ENCODE measurements at places on chromosomes 7 and 10.

GRCh38 chr7:47503281-47503680 is 78.6 kb downstream of the TNS3 start:
- H3K27me3 ChIP-seq, result no peaks in the 10 kb centered on the region
- no peak overlapping the region for H3K4me3 ChIP-seq
- no peaks in the 10 kb centered on the region for H3K4me1 ChIP-seq
- DNase-seq, result no peak
- no peak overlapping the region for H3K27ac ChIP-seq
- no peaks in the 10 kb centered on the region for H3K36me3 ChIP-seq

GRCh38 chr7:91957823-91958222 is 17.2 kb downstream of the AKAP9 start:
- H3K27ac ChIP-seq, result no peak overlapping the region
- no peak for DNase-seq
- no peaks in the 10 kb centered on the region for H3K27me3 ChIP-seq
- H3K36me3 ChIP-seq, result peaks cover 3% of the 10 kb centered on the region
- H3K4me3 ChIP-seq, result no peak overlapping the region

DNA sequence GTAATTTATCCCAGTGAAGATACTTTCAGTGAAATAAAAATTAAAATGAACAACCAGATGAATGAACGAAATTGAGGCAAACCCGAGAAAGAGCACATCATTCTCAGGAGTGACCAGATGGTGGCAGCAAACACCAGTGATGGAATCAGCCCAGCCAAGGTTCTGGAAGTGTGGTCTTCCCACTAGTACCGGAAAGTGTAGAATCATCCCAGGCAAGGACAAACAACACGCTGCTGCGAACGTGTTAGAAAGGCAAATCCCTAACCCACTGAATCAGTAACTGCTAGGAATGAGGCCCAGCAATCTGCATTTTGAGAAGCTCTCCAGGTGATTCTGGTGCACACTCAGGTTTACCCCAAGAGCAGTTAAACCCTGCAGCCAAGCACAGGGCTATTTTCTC is 15.5 kb upstream of the SLC18A3 start:
- no peak overlapping the region for H3K27ac ChIP-seq
- H3K27me3 ChIP-seq, result peaks cover 52% of the 10 kb centered on the region
- H3K36me3 ChIP-seq, result no peaks in the 10 kb centered on the region
- no peak for DNase-seq

DNA sequence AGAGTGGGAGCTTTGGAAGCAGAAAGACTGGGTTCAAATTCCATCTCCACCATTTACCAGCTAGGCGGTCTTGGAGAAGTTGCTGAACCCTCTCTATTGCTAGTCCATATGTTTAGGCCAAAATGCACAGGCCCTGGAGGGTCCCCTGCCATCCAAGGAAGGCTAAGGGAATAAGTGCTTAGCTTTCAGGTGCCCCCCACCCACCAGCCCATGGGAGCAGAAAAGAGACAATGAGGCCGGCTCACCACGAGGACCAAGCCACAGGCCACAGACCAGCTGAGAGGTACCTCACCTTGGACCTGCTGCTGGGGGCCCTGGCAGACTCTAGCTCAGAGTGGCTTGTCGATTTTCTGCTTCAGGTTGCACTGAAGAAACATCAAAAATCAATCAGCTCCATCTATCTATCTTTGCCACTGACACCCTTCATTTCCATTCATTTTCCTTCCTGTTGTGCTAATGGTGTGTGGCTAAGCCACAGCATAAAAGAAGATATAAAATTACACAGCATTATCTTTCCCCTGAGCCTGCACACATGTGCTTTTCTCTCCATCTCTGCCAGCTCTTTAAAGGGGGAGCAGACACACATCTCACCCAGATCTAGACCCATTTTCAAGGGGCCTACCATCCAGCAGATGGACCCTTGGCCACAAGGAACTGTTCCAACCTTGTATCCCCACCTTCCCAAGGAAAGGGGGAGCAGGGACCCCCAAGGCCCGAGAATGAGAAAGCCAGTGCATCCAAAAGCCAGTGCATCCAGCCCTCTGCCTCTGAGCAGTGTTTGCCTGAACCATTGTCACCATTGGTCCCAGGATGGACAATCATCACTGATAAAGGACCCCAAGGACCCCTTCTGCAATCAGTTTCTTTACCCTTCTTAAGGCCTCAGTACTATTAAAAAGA is 65.4 kb downstream of the GRID1 start:
- H3K27me3 ChIP-seq, result peaks cover 47% of the 10 kb centered on the region
- H3K4me1 ChIP-seq, result no peaks in the 10 kb centered on the region
- H3K36me3 ChIP-seq, result no peaks in the 10 kb centered on the region
- DNase-seq, result no peak
- no peak overlapping the region for H3K27ac ChIP-seq

DNA sequence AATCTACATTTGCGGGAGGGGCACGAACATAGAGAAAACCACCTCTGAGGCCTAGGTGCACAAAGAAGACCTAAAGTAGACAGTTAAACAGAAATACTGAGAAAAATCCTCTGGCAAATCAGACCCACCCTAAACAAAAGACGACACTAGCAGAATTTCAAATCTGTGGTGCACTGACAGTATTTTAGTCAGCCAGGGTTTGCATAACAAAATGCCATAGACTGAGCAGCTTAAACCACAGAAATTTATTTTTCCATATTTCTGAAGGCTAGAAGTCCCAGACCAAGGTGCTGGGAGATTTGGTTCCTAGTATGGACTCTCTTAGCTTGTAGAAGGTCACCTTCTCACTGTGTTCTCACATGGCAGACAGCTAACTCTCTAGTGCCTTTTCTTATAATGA is 26.3 kb downstream of the IPMK start:
- no peak overlapping the region for H3K4me3 ChIP-seq
- no peak for DNase-seq
- peaks cover 36% of the 10 kb centered on the region for H3K4me1 ChIP-seq
- peaks cover 13% of the 10 kb centered on the region for H3K36me3 ChIP-seq
- H3K27ac ChIP-seq, result no peak overlapping the region
- H3K27me3 ChIP-seq, result no peaks in the 10 kb centered on the region

- H3K27ac ChIP-seq, result no peak overlapping the region
- no peak overlapping the region for H3K4me3 ChIP-seq
- peaks cover 23% of the 10 kb centered on the region for H3K4me1 ChIP-seq
- no peak for DNase-seq
- peaks cover 20% of the 10 kb centered on the region for H3K27me3 ChIP-seq
These were observed 144.7 kb downstream of the SPAG6 start for GRCh38 chr10:22489975-22490374.

GRCh38 chr10:107371801-107372200 is 207.3 kb upstream of the SORCS1 start:
- no peaks in the 10 kb centered on the region for H3K27me3 ChIP-seq
- H3K4me3 ChIP-seq, result no peak overlapping the region
- H3K27ac ChIP-seq, result no peak overlapping the region
- H3K4me1 ChIP-seq, result no peaks in the 10 kb centered on the region
- no peaks in the 10 kb centered on the region for H3K36me3 ChIP-seq

DNA sequence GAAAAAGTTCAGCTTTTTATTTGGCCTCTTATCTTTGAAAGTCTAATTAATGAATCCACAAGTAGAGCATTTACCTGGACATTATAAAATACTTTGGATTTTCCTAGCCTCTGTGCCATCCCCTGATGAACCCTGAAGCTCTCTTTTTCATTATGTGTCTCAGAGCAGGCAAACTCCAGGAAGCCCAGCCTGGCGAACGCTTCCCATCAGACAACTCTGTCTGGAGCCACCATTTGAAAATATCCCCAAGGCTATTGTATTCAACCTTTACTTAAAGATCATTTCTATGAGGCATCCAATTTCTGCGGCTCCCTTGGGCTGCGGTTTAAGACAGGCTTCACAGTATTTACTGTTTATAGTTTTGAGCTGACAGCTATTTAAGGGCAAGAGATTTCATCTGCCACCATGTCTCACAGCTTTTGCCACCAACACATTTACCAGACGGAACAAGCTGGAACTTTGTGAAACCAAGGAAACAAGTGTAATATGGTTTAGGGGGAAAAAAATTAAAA is 257.2 kb upstream of the GLI3 start:
- no peak for DNase-seq
- H3K4me3 ChIP-seq, result no peak overlapping the region
- no peak overlapping the region for H3K27ac ChIP-seq

Data from central memory CD8-positive, alpha-beta T cell (primary cell).